MCF 10A (cell line): ENCODE measurements at places on chromosomes 6 and 20.
A peak's percentile ranks its signal among the peaks of the same experiment; 100 is the strongest.

DNA sequence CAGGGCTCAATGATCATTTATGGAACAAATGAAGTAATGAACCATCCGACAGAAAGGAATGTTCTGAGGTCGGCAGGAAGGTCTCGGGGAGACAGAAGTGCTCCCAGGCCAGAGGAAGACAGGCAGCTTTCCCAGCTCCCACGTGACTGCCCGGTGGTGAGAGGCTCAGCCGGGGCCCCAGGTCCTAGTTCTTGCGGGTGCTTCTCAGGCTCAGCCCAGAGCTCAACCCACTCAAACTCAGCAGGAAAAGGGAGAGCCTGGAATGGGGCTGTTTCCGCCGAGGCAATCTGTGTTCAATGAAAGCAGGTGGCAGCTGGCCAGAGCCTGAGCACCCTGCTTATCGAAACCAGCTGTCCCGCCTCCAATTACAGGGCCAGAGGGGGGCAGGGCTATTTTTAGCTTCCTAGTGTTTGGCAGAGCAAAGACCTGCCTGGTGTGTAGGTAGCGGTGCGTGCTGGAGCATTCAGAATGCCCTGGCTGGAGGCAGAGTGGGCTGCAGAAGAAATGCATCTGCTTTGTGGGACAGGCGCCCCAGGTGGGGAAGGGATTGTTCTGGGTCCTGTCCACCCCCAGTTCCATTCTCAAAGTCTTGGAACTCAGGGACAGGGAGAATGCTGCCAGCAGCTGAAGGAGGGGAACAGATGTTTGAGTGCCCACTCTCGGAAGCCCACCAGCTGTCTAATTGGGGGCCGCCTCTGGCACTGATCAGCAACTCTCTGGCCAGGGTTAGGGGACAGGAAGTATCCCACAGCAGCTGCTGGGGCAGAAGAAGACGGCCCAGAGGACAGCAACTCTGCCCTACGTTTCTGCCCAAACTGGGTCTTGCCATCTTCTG lies 145.1 kb downstream of the PREX1 start:
- peak; percentile 81 for DNase-seq

DNA sequence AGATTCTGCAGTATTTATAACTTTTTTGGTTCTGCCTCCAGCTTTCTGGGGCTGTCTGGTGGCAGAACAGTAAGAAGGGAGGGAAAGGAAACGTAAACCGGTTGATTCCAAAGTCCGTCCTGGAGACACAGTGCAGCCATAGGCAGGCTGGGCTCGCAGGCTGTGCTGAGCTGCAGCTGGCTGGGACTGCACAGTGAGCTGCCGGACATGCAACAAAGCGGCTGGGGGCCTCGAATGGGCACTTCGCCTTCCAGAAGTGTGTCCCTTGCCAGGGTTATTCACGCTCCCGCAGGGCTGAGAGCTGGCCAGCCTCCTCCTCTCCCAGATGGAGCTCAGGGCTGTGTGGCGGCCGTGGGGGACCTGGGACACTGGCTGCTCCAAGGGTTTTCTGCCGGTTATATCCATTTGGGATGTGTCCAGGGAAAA lies 78.1 kb upstream of the CD93 start:
- DNase-seq: no peak

DNA sequence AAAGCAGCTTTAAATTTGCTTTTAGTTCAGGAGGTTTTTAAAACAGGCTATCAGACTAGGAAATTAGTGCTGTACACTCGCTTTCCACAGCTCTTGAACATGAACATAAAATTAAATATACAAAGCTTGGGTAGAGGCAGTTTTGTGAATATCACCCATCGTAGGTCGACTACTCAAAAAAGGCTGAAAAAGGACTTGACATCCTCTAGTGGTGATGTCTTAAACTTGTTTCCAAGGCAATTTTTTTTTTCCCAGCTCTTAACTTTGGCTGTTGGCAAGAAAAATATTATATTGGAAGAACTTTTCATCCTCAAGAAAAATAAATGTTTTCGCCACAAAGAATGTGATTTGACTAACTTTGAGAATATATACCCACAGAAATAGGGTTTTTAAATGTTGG lies 2.9 kb downstream of the MAP7 start:
- peak; percentile 58 for DNase-seq

DNA sequence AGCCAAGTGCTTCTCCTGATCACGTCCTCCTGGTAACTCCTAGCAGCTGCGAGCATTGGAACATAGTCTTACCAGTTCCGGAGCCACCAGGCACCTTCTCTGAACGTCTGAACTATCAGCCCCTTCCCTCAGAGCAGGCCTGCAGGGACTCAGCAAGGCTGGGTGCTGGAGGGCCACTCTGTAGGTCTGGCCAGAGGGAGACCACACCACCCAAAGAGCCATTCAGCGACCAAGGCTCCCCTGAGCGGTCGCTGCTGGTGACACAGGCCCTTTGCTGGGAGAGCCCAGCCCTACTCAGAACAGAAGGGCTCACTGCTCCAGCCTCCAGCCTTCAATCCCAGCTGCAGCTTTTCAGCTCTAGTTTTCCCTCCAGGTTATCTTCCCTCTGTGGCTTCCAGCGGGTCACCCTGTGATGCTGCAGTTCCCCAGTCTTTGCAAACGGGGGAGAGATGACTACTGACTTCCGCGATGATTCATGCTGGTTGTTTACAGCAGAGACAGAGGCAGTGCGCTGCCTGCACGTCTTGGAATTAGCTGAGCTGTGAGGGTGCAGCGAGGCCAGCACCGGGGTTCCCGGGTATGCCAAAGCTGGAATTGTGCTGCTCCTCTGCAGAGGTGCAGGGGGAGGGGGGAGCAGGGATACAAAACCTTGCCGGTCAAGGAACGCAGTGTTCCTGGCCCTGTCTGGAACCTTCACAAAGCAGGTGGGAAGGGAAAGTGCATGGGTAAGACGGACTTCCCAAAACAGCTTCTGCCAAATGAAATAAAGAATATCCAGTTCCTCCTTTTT lies 161.4 kb downstream of the LY86 start:
- DNase-seq: peak; percentile 92

DNA sequence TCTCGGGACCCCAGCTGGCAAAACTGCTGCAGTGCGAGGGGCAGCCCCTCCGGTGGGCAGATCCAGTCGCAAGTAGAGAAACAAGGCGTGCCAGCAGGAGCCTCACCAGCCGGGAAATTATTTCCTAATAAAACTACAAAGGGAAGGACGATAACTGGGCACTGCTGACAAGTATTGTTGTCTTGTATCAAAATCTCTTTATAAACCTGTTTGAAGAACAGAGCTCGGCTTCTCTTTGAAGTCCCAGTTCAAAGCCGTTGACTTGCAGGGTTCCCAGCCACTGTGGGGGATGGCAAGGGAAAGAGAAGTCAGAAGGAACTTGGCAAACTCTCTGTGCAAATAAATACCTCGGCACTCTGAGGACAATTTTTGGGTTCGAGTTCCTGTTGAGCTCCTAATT lies 504.5 kb downstream of the CD83 start:
- DNase-seq: no peak

- no peak for DNase-seq
These were observed 8.2 kb upstream of the CD93 start for GRCh38 chr20:23094213-23094896.

DNA sequence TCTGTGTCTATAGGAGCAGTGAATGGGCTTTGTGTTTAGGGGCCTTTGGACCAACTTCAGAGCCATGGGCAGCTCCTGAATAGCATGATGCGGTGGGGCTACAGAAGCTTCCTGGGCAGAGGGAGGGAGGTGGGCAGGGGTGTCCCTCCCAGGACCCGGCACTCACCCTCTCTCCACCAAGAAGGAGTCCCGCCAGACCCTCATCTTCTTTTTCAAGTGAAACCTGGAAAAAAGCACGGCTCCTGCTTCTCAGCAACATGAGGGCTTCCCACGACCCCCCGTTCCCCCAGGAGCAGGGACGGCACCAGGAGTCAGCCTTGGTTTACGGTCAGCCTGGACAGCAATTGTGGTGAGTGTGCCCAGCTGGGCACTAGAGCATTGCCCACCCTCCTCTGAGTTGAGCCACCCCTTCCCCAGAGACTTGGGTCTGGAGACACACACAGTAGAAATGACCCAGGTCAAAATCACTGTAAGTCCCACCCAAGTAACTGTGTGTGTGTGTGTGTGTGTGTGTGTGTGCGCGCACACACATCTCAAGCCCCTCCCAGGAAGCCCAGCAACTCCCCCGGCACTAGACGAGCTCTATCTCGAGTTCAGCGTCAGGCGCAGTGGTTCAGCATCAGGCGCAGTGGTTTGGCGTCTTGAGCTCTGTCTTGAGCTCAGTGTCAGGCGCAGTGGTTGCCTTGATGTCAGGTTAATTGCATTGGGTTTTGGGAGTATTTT lies 108.2 kb downstream of the SULF2 start:
- no peak for DNase-seq
